NCI-H1417 treated with DMSO at 0.1 percent for 48 hours (cell line): ENCODE measurements at places on chromosomes 7 and 10.

DNA sequence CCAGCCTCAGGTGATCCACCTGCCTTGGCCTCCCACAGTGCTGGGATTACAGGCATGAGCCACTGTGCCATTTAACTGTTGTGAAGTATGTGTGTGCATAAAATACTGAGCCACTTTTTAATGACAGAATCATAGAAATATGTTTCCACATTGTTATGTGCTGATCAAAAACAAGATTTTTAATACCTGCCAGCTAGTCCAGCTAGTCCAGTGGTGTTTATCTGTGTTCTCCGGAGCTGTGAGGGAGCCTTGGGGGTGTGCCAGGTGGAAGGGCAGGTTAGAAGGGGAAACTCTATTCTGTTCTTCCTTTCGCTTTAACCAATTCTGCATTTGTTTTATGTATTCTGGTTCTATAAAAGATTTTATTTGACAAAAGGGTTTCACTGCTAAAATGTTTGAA, 7.0 kb downstream of the FAM221A start:
- no peak for DNase-seq

GRCh38 chr7:156566812-156567549, 73.6 kb upstream of the RNF32 start:
- DNase-seq: no peak

- no peak for DNase-seq
These were observed 11.6 kb downstream of the NAMPT start for GRCh38 chr7:106273009-106273668.

- DNase-seq: no peak
These were observed 21.4 kb upstream of the SHH start for GRCh38 chr7:155833651-155834050.

GRCh38 chr10:23362069-23362830, 17.7 kb upstream of the C10orf67 start:
- no peak for DNase-seq

GRCh38 chr7:22121702-22122474, 176.2 kb upstream of the CDCA7L start:
- DNase-seq: no peak

DNA sequence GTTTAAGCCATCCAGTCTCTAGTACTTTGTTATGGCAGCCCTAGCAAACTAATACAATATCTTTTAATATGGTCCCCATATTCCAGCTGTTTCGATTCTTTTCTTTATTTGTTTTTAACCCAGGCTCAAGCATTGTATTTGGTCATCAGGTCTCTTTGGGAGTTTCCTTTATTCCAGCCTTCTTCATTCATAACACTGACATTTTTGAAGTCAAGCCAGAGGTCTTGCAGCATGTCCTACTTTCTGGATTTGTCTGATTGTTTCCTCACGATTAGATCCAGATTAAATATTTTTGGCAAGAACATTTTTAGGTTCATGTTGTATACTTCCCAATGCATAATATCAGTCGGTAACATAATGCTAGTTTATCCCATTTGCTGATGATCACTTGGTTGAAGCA, 11.8 kb downstream of the SLC25A13 start:
- no peak for DNase-seq

- DNase-seq: no peak
These were observed 258.4 kb upstream of the MYO3A start for GRCh38 chr10:25675615-25676014.

DNA sequence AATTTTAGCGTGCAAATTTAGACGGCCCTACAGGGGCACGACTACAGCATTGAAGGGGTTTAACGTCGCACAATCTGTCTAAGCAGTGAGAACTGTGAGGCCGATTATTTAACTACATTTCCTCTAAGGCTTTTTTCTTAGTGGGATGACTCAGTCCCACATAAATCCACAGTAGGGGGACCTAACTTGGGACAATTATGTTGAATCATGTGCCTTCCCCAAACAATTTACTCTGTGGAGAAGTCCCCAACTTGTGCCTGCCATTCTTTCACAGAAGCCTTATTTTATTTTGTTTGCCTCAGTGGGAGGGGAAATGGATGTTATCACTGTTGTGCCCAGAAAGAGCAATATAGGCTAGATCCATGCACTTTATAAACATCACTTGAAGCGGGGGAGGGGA, 80.3 kb upstream of the CDCA7L start:
- no peak for DNase-seq
